ENCODE measurements at places on chromosomes 5 and 9.

DNA sequence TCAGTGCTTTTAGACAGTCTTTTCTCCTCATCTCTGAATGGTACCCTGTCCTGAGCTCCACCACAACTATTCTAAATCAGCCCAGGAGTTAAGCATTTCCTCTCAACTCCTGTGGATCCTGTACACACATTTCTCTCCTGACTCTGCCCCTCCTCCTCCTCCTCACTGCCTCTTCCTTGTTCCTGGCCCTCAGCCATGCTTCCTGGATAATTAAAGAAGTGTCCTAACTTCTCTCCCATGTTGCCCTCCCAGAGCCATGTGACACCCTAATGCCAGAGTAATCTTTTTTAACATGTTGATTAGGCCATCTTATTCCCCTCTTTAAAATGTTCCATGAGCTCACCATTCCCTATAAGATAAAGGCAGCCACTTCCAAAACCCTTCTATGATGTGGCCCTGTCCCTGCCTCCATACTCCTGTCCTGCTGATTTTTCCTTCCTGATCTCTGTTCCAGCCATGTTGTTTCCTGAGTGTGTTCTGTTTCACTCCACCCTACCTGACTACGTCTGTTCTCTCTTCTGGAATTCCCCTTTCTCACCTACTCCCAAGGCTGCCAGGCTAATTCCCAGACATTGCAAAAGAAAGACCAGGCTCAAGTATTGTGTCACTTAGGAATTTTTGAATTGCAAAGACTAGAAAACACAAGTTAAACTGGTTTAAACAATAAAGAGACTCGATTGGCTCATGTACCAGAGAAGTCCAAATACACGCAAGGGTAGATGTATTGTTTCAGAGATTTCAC is 295.2 kb downstream of the MAST4 start:
- no peak overlapping the region for H3K27ac ChIP-seq
- DNase-seq: no peak
- H3K27me3 ChIP-seq: no peaks in the 10 kb centered on the region
- H3K36me3 ChIP-seq: no peaks in the 10 kb centered on the region
- no peaks in the 10 kb centered on the region for H3K4me1 ChIP-seq

DNA sequence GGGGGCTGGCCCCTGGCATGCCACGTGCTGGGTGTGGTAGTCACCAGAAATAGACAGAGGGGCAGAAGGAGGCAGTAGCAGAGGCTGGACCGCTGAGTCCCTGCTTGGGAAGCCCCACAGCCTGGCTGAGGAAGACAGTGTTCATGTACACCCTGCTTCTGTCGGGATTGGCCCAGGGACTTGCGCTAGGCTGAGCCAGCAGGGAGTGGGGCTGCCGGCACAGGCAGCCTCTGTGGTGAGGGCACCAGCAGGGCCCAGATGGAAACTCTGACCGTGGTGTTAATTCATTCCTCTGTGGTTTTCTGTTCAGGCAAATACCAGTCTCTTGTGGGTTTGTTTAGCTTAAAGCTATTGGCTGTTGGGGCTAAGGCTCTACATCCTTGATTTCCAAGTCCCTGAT is 108.6 kb upstream of the RAD23B start:
- no peak for DNase-seq
- no peaks in the 10 kb centered on the region for H3K36me3 ChIP-seq
- no peak overlapping the region for H3K27ac ChIP-seq

DNA sequence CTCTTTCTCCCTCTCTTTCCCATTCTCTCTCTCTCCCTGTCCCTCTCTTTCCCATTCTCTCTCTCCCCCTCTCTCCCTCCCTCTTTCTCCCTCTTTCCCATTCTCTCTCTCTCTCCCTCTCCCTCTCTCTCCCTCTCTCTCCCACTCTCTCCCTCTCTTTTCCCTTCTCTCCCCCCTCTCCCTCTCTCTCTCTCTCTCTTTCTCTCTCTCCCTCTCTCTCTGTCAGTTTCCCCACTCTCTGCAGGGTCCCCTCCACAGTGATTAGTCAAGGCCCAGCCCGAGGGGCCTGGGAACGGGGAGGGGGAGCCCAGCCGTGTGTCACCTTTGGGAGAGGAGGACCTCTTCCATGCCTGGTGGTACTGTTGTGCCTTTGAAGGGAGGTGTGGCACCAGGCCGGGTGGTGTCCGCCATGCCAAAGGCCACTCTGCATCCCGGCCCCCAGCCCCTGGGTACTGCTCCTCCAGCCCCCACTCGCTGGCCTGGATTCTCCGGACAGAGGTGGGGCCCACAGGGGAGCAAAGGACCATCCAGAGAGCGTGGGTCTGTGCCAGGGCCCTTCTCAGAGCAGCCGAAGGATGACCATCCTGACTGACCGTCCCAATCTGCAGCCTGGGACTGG is 25.4 kb downstream of the KCNT1 start:
- H3K36me3 ChIP-seq: no peaks in the 10 kb centered on the region
- no peak overlapping the region for H3K27ac ChIP-seq
- DNase-seq: no peak
- H3K4me3 ChIP-seq: no peak overlapping the region
- H3K27me3 ChIP-seq: no peaks in the 10 kb centered on the region

GRCh38 chr9:129012893-129013448 is 15.2 kb downstream of the SH3GLB2 start:
- H3K36me3 ChIP-seq: no peaks in the 10 kb centered on the region
- no peak overlapping the region for H3K4me3 ChIP-seq
- H3K27ac ChIP-seq: no peak overlapping the region

GRCh38 chr5:172281346-172281745 is 2.2 kb downstream of the UBTD2 start:
- peaks cover under 1% of the 10 kb centered on the region for H3K4me1 ChIP-seq
- peaks cover 9% of the 10 kb centered on the region for H3K36me3 ChIP-seq
- peak overlapping the region; percentile 99 for H3K4me3 ChIP-seq
- DNase-seq: no peak
- no peaks in the 10 kb centered on the region for H3K27me3 ChIP-seq

DNA sequence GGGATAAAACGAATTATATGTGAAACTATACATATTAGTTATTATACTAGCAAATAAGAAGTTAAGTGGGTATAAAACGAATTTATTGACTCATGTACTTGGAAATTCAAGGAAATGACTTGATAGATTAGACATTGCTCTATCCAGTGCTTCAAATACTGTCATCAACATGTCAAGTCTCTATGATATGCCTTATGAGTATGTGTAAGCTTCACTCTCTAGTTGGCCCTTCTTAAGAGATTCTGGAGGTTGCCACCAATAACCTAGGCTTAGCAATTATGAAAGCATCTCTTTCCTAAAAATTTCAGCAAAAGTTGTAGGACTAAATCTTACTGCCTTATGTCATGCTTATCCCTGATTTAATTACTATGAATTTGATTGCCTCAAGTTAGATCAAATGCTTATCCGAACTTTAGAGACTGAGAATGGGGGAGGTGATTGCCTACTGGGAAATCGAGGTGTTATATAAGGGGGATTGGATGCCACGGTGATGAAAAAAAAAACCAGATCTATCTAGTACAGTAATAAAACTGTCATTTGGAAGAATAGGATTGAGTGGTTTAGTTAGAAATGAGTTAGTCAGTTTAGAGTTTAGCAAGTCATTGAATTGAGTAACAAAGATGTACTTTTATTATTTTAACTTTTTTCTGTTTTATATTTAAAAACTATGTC is 46.9 kb downstream of the CSNK1G3 start:
- DNase-seq: no peak
- no peak overlapping the region for H3K4me3 ChIP-seq
- H3K36me3 ChIP-seq: peaks cover 3% of the 10 kb centered on the region
- no peaks in the 10 kb centered on the region for H3K27me3 ChIP-seq
- no peaks in the 10 kb centered on the region for H3K4me1 ChIP-seq

DNA sequence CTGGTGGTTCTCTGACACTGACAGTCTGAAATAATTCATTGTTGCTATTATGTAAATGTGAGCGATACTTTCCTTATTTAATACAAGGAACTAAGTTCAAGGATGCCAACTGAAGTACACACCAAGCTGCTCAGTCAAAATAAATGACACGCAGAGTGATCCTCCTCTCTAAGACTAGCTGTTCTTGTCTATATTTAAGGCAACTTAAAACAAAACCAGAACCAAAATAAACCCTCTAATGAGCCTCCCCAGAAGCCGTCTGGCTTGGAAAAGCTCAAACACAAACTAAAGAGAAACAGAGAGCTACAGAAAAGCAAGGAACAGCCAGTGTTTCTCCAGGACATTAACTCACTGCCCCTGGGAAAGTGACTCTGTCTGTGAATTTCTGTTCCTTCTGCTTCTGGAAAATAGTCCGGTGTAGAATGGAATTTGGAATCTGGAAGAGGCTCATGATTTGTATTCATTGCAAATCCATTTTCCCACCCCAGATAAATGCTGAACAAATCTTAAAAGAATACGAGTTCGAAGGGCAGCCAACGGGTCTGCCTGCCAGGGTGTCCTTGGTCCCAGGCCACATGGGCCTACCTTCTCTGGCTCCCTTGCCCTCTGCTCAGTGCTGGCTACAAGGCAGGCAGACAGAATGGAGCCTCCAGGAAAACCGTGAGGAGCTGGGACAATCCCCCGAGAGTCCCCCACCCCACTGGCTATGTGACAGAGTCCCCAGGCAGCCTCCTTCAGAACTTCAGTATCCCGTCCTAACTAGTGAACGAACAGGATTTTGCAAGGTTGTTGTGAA is 14.8 kb downstream of the GGTA1 start:
- H3K27ac ChIP-seq: no peak overlapping the region
- H3K27me3 ChIP-seq: no peaks in the 10 kb centered on the region
- no peak for DNase-seq
- H3K36me3 ChIP-seq: no peaks in the 10 kb centered on the region
- H3K4me1 ChIP-seq: no peaks in the 10 kb centered on the region
- no peak overlapping the region for H3K4me3 ChIP-seq

Measured in GM12878 (cell line).